ENCODE measurements at places on chromosomes 13 and 19.
A peak's percentile ranks its signal among the peaks of the same experiment; 100 is the strongest.

- no peak for DNase-seq
Measured at GRCh38 chr13:44425041-44425814, 51.6 kb downstream of the SERP2 start.

DNA sequence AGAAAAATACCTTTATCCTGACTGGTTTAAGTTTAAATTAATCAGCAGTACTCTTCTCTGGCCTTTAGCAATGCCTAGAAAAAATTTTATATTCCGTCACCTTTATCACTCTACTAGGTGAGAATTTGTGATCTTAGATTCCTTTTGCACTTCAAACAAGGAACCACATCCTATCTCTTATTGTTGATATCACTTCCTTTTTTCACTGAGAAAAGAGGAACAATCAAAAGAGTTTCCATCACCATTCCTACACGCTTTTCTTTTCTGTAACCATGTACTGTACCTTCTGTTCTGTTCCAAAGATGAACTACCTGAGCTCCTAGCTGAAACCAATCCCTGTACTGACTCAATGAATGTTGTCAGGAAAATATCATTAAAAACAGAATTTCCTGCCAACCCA is 1379.0 kb upstream of the MIR17HG start:
- DNase-seq = no peak

DNA sequence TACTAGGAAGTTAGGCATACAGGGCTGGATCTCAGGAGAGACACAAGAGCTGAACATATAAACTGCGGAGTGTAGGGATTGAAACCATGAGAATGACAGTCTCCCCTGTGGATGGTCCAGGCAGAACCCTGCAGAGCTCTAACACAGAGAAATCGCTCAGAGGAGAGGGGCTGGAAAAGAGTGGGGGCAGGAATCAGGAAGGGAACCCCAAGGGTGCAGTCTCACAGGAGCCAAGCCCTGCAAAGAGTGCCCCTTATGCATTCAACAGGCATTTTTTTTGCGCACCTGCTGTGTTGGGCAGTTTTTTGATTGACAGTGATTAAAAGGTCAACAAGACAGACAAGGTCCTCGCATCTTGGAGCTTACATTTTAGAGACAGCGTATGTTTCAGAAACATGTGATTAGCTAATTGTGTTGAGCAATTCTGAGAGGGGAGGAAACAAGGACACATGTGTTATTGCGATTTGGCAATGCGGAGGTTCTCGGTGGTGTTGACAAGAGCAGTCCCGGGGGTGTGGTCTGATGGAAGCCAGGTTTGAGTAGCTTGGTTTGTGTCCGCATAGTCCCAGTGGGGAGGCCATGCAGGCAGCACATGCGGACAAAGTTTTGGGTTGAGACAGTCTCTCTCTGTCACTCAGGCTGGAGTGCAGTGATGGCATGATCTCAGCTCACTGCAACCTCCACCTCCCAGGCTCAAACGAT is 182.6 kb upstream of the IRS2 start:
- DNase-seq = no peak

DNA sequence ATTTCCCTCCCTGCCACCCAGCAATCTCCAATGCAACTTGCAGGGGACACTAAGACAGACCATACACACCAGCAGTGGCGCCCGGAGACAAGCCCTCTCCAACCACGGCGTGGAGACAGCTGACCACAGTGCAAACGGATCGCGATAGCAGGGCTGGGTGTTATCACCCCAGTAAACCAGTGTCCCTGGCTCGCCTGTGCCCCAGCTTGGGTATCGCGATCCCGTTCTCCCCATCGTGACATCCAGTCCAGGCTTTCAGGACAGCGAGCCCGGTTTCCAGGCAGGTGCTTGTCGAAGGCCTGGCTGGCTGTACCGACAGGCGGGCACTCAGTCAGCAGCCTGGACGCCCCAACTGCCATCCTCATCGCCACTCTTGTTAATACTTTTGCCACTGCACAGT is 20.7 kb upstream of the NANOS2 start:
- DNase-seq = no peak

DNA sequence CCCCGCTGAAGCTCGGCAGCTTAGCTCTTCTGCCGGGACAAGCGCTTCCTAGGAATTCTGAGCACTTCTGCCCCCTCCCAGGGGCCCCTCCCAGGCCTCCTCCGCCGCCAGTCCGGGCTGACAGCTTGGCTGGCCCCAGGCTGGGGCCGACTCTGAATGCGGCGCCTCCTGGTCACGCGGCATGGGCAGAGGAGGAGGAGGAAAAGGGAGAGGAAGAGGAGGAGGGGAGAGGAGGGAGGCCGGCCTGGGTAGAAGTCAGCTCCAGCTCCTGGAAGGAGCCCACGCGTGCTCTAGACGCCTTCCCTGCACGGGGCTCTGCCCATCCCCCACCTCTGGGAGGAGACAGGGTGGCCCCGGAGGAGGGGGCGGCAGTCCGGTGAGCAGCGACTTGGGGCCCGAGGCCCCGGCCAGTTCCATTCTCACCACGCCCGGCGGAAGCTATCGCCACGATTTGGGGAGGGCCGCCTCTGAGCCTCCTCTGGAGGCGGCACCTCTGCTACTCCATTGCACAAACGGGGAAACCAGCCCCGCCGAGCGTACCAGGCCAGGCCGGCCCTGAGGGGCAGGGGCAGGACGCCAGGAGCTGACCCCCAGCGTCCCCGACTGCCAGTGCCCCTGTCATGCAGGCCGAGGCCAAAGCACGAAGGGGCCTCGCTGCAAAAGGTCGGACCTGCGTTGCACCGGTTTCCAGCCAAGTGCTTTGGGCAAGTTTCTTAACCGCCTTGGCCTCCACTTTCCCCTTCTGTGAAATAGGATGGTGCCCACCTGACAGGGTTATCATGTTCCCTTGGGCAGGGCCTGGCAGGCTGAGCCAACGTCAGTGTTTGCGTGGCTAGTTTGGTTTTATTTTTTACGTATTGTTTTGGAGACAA is 31.6 kb downstream of the CCNE1 start:
- no peak for DNase-seq

- peak; percentile 91 for DNase-seq
Measured at GRCh38 chr19:3275583-3276340, 51.3 kb downstream of the CELF5 start.

- no peak for DNase-seq
Measured at GRCh38 chr19:10593148-10593547, 6.0 kb upstream of the AP1M2 start.

DNA sequence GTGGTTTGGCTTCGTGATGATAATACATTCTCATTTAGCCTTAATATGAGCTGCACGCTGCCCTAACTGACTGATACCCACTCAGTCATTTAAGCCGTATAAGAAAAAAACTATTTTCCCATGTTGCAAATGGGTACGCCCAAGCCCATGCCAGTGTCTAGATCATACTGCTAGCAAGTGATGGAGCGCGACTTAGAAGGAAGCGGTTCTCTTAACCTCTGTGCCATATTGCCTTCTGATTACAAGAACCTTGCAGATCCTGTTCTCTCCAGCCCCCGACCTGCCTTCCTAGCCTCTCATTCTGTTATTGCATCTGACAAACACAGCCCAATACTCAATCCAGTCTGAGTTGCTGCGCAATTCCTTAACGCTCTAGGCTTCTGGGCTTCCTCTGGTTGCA is 603 bp downstream of the GPALPP1 start:
- no peak for DNase-seq

- no peak for DNase-seq
Measured at GRCh38 chr19:49058562-49058961, 1.0 kb upstream of the CGB7 start.

DNA sequence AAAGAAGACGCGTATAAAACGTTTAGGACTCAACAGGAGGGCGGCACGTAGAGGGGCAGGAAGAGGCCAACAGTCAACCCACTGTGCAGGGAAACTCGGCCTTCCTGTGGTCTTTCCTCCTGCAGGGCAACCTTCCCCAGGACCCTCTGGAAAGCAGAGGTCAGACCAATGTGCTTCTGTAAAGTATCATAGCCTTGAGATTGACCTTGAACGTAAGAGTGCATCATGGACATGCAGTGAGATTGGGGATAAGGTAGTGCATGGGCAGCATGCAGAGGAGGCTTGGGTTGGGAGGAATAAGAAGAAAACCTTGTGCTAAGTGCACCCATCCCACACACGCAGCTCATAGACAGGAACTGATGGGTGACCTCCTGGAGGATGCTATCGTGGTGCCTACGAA is 34.0 kb upstream of the ZNF507 start:
- no peak for DNase-seq

DNA sequence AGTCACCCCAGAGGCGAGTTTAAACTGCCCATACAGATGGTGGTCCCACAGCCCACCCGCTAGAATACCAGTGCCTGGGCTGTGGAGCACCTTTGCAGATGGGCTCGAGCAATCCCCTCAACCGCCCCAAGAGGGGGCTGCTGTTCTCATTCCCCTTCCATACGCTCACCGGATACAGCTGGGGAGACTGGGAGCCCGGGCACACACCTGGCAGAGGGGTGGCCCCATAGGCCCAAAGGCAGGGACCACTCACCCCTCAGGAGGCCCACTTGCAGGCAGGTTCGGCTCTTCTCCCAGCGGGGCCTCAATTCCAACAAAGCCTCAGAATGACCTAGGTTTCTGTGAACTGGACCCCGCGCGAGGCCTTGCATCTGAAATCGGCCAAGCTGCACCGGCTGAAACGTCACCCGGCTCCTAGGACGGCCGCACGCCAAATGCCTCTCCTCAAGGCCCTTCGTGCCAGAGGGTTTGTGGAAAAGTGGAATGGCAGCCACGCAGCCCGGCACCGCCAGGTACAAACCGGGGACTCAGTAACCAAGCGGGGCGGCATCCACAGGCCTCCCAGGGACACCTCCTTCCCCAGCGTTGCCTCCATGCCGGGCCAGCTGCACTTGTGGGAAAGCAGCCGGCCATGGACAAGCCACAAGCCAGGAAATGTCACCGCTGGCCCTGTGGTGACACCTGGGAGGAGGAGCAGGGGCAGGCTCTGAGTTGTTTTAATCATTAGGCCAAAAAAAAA is 18.7 kb downstream of the MLLT1 start:
- no peak for DNase-seq

- no peak for DNase-seq
Measured at GRCh38 chr19:12695997-12696365, 450 bp downstream of the FBXW9 start.

GRCh38 chr19:7497292-7497691 is 8.5 kb upstream of the PEX11G start:
- DNase-seq = no peak

- no peak for DNase-seq
Measured at GRCh38 chr19:41299046-41299754, 10.8 kb upstream of the CCDC97 start.

- DNase-seq = no peak
Measured at GRCh38 chr13:54709546-54709945, 1680.9 kb downstream of the OLFM4 start.

GRCh38 chr13:46593398-46593797 is 40.4 kb downstream of the LRCH1 start:
- DNase-seq = no peak

DNA sequence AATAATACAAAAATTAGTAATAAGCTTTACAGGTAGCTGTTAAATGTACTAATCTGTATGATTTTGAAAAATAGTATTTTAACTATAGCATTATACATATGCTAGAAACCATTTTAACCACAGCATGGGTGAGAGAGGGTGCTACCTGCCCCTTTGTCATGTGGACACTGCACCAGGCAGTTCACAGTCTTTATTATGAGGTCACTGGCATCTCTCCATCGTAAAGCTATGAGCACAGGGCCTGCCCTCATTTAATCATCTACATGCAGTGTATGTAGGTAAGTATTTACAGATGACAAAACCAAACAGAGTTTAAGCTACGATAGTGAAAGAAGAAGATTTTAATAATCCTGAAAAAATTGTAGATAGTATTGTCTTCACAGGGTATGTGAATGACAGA is 21.7 kb downstream of the EDNRB start:
- DNase-seq = no peak

DNA sequence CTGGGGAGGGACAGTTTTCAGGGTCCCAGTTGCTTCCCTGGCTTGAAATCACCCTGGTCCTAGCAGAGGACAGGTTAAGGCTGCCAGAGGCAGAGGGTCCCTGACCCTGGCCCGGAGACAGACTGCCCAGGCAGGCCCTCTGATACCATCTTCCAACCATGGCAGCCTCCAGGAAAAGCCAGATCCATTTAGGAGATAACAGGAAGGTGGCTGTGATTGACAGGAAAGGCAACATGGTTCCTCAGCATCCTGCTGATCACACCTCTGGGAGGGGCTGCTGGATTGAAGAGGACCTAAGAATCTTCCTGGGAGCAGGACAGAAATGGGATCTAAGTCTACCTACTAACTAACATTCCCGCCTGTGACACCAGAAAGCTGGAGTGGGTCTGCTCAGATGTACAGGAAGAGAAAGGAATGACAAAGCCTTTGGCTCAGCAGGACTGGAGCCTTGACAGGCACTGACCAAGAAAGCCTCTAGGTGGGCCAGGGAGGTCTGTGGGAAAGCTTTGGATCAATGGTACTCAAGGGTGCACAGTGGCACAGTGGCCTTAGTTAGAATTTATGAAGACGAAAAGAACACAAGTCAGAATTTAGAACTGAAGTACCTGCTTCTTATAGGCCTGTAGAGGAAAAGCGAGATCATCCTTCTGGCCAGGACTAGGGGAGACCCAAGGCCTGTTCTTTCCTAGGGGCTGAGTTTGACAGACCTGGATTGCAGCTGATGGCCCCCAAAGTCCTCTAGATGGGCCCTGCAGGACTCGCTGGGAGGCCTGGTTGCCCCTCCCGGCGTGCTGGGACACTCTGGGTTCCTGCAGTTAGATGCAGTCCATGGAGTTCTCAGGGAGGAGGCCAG is 2.3 kb upstream of the PRKACA start:
- no peak for DNase-seq

Measured in stimulated activated CD4-positive, alpha-beta T cell treated with anti-CD3 and anti-CD28 coated beads, Interleukin-1b, Interleukin-23, amount 100 ng/mL, for 1 hour (primary cell).